H9 (cell line): ENCODE measurements at places on chromosomes 1 and 21. TPM values are rescaled to one million over a fixed set of nuclear protein-coding genes. Genes with fewer than 3 reads are reported as not detected.

CD1B gene
- total RNA-seq: not detected in 2 replicates

ANGPTL7 gene
- total RNA-seq: not detected in 2 replicates

OR10K2 gene
- not detected in 2 replicates for total RNA-seq

ADAM30 gene
- not detected in 2 replicates for total RNA-seq

DISP1 gene
- total RNA-seq: 2.5 and 2.6 TPM in 2 replicates

PAX7 gene
- total RNA-seq: 0.09 and 0.15 TPM in 2 replicates

BEND5 gene
- total RNA-seq: 4.8 and 5.6 TPM in 2 replicates

DIO1 gene
- total RNA-seq: not detected in 2 replicates

POMGNT1 gene
- 60.0 and 62.6 TPM in 2 replicates for total RNA-seq

ASH1L gene
- 30.3 and 32.8 TPM in 2 replicates for total RNA-seq

KIAA0040 gene
- 5.0 and 5.2 TPM in 2 replicates for total RNA-seq

SYT2 gene
- 3.2 and 3.3 TPM in 2 replicates for total RNA-seq

RBM15 gene
- 61.4 and 62.0 TPM in 2 replicates for total RNA-seq

FGR gene
- 0.15 TPM in 1 of 2 replicates, not detected in the other for total RNA-seq

C1orf94 gene
- 0.98 and 1.9 TPM in 2 replicates for total RNA-seq

BNIPL gene
- total RNA-seq: 1.2 and 1.5 TPM in 2 replicates

GJA5 gene
- total RNA-seq: 0.33 and 0.39 TPM in 2 replicates

SH3D21 gene
- total RNA-seq: 16.9 and 18.3 TPM in 2 replicates

ZBTB8A gene
- total RNA-seq: 11.1 and 11.3 TPM in 2 replicates

CCT3 gene
- 515 and 524 TPM in 2 replicates for total RNA-seq

AMY1B gene
- total RNA-seq: not detected in 2 replicates
